ENCODE measurements at places on chromosomes 6 and 20.

GRCh38 chr6:837380-837779, 144.4 kb upstream of the EXOC2 start:
- no peak for DNase-seq

DNA sequence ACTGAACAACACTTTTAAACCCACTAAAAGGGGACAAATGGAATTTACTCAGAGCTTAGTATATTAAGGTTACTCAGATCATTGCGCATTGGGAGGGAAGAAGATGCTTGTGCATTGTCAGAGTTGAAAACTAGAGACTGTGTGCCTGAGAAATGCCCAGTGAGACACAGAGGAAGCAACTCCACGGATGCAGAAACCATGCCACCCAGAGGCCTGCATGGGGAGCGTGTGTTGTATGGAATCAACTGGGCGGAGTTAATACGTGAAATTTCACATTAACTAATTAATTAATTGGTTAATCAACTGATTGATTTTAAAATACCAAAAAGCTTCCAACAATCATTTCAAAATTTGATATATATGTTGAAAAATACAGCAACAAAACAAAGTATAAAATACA, 391.6 kb downstream of the PLCB1 start:
- DNase-seq, result peak; percentile 29

DNA sequence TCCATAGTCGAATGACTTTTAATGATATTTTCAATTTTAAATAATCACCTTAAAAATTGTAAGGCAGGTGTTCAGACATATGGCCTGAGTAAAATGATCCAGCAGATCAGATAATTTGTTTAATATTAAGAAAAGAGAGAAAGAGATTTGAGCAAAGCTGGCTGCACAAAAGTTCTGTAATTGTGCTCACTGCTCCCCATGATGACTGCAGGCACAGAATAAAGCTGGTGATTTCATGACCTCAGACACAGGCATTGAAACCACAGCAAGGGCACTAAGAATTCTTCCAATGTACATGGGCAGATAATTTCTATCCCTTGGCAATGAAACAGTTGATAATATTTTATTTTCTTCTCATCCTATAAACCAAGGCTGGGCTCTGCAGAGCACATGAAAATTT, 553.1 kb downstream of the NKAIN2 start:
- no peak for DNase-seq

DNA sequence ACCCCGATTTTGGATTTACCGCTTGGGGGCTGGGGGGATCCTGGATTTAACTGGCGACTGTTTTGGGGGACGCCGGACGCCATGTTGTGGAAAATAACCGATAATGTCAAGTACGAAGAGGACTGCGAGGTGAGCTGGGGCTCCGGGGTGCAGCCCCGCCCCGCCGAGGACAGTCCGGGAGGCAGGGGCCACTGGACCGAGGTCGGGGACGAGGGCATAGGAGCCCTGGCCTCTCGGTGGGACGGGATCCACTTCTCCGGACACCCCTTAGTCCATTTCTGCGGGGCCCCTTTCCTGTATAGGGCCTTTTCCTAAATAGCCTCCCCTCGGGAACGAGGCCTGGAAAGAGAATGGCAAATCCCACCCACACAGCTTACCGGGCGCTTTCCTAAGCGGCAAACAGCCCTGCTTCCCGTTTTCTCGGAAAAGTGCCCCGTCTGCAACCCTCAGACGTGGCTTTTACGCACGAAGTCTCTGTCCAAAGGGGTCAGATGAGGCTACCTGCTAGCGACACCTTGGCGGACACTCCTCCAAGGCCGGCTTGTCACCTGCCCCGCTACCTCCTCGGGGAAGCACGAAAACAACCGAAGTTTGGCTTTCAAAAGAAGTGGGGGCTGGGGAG, 469 bp downstream of the TFAP2C start:
- no peak for DNase-seq

DNA sequence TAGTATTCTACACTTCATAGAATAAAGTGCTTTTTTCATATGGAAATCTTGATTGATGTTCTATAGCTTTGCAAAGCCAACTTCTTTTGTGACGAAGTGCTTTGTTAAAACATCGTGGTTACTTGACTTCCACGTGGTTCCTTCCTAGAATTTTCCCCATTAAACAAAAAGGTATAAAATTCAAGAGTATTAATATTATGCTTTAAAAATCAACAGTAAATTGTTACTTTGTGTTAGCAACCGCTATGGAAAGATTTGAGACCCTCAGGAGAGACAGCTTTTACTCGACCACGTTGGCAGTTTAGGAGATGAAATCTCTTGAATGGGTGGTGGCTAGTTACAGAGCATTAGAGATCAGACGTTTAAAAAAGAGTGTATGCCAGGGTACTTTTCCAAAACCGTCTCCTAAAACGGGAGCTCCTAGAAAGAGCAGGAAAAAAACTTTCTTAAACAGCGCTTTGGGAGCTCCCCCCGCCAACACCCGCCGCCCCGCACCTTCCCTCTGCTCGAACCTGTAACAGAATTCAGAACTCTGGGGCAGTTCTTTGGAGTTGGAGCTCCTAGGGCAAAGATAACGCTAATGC, 920 bp downstream of the GJA1 start:
- no peak for DNase-seq

- no peak for DNase-seq
Observed at GRCh38 chr6:3733321-3733925, 18.1 kb downstream of the PXDC1 start.

DNA sequence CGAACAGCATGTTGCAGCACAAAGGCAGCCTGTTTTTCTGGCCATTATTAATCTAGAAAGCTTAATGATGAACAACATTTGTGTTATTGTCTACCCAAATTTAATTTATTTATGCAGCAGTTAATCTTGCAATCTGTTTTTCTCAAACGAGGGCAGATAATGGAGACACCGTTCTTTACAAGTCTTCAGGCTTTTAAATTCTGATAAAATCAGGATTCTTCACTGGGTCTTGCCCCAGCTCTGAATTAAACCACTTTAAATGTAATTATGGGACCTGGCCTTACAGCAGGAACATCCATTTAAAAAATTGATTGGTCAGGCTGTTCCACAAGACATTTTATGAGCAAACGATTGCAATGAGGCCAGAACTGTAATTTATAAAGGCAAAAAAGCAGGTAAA, 26.5 kb upstream of the INSM1 start:
- DNase-seq, result no peak

GRCh38 chr6:13803581-13803980, 10.8 kb downstream of the MCUR1 start:
- DNase-seq, result no peak
